ENCODE measurements at places on chromosomes 5 and 9.

DNA sequence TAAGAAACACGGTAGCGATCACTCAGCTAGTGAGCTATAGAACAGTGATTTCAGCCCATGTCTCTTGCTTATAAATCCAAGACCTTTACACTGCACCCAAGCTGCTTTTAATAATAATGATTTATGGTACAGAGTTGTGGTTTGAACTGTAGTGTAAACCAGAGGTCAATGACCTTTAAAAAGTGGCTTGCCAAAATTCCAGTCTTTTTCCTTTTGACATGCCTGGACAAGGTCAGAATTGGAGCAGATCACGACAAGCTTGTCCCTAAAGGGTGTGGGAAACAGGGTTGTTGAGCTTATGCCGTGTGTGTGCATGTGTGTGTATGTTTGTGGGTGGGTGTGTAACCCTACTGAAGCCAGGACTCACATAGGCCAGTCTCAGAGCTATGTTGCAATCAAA lies 225.3 kb upstream of the CLINT1 start:
- DNase-seq, result no peak

GRCh38 chr5:172015346-172015745 lies 8.9 kb upstream of the FBXW11 start:
- no peak for DNase-seq

DNA sequence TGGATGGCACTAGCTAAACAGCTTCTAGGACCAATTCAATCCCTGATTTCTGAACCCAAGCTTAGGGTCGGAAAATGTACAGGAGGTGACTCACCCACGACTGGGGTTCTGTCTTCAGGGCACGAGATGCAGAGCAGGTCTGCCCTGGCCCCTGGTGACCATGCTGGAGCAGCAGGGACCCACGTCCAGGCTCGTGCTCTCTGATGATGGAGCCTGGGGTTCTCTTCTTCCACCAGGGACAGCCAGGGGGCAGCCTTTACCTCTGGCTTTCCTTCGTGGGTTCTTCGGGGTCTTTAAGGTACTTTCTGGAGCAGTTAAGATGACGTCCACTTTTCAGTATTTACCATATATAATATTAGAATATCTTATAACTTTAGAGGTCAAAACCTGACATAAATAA lies 2.1 kb downstream of the CFAP77 start:
- no peak for DNase-seq

GRCh38 chr5:43514471-43514815 lies 505 bp downstream of the C5orf34 start:
- no peak for DNase-seq

GRCh38 chr5:124179819-124180218 lies 566.6 kb downstream of the ZNF608 start:
- DNase-seq, result no peak

- DNase-seq, result no peak
Observed at GRCh38 chr9:93827545-93828330, 127.4 kb downstream of the BARX1 start.

- no peak for DNase-seq
Observed at GRCh38 chr9:130886981-130887380, 9.6 kb downstream of the QRFP start.

DNA sequence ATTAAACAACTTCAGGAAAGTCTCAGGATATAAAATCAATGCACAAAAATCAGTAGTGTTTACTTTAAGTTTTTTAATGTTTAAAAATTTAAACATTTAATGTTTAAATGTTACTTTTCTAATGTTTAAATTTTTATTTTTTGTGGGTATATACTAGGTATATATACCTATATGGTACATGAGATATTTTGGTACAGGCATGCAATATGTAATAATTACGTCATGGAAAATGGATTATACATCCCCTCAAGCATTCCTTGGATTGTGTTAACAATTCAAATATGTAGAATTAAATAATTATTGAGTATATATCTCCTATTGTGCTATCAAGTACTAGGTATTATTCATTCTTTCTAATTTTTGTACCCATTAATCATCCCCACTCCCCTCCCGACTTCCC lies 291.3 kb downstream of the TMEM232 start:
- no peak for DNase-seq

DNA sequence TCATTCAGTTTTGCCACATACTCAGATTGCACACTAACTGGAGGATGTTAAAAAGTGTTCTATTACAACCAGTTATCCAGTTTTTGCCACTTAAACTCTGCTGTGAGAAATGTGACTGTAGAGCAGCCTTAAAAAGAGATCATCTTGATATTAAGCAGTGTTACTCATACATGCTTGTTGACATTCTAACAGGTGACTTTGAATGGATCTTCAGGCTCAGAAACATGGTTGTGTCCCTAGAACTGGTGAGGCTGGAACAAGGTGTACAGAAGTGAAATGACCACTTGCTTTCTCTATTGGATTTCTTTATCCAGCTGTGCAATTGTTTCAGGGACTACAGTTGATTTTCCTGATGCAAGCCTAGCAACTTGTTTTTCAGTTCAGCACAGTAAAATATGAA lies 166.1 kb upstream of the CCDC152 start:
- no peak for DNase-seq

DNA sequence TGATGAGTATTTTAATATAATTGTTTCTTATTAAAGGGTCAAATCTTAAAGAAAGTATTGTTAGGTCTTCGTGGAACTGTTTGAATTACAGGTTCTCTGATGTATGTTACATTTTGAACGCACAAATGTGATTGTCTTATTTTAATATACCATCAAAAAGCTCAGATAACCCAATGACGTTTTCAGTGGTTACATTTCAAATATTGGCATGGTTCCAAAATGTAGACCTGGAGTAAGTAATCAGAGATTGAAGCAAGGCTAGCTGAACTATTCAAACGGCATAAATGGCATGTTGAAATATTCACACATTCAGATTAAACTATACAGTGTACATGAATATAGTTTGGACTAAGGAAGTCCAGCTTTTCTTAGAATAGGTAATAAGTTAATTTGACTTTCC lies 281.7 kb upstream of the EFNA5 start:
- no peak for DNase-seq

DNA sequence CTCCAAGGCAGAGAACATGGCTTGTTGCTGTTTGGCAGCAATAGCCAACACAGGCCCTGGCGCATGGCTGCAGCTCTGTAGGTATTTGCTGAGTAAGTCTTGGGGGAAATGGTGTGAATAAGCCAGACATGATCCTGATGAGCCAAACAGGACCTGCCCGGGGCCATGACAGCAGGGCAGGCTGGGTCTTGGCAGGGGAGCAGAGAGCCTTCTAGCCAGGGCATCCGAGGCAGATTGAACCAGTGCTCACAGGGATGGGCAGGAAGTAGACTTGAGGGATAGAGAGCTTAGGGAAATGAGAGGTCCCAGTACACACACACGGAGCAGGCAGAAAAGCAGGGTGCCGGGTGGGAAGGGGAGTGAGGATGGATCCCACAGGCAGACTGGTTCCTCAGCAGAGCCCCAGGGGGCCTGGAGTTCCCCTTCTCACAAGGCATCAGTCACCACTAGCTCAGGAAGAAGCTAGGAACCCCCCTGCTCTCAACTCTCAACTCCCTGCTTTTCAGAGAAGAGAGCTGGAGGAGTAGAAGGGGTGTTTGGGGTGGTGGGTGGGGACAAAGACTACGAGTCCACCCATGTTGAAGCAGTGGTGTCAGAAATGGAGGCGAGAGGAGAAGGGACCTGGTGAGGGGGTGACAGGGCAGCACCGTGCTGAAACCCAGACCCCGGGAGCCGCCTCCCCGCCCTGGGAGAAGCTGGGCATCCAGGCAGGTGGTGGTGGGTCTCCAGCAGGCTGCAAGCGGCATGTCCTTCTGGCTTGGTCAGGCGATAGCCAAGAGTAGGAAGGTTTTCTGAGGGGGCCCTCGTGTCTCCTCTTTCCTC lies 111.1 kb downstream of the RGS3 start:
- no peak for DNase-seq
